ENCODE measurements at places on chromosomes 5 and 9. TPM values are rescaled to one million over a fixed set of nuclear protein-coding genes. Genes with fewer than 3 reads are reported as not detected.

- peak overlapping the region; percentile 89 for H3K4me3 ChIP-seq
- DNase-seq = no peak
- H3K27ac ChIP-seq = peak overlapping the region; percentile 94
- peaks cover 25% of the 10 kb centered on the region for H3K4me1 ChIP-seq
Observed at GRCh38 chr5:6711409-6712141, 1.7 kb upstream of the TENT4A start.

DNA sequence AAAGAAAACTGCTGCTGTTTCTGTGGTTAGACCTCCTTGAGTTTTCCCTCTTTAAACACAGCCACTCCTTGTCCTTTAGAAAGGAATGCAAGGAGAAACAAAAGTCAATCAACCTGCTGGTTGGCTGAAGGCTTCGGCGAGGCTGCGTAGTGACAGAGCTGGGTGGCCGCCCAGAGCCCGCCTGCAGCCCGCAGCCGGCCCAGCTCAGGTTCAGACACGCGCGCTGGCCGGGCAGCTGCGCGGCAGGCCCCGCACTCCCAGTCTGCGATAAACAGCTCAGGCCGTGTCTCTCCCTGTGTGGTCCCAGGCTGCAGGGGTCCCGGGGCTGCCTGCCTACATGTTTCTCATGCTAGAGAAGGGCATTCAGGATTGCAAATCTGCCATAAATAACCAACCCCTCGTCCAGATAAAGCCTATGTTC lies 115.4 kb downstream of the HSD17B3 start:
- peaks cover 15% of the 10 kb centered on the region for H3K36me3 ChIP-seq
- no peak overlapping the region for H3K27ac ChIP-seq
- no peaks in the 10 kb centered on the region for H3K4me1 ChIP-seq
- no peak for DNase-seq
- H3K4me3 ChIP-seq = no peak overlapping the region

- no peaks in the 10 kb centered on the region for H3K36me3 ChIP-seq
- no peaks in the 10 kb centered on the region for H3K4me1 ChIP-seq
- no peak for DNase-seq
Observed at GRCh38 chr5:166166071-166166470, 2125.4 kb upstream of the WWC1 start.

Gene BTNL3
- 0.10 TPM for total RNA-seq

Gene NPR3
- total RNA-seq = 0.24 TPM

- H3K27me3 ChIP-seq = no peaks in the 10 kb centered on the region
- H3K36me3 ChIP-seq = no peaks in the 10 kb centered on the region
- DNase-seq = no peak
- no peak overlapping the region for H3K27ac ChIP-seq
- H3K4me1 ChIP-seq = no peaks in the 10 kb centered on the region
- H3K4me3 ChIP-seq = no peak overlapping the region
Observed at GRCh38 chr5:120808606-120809005, 344.5 kb downstream of the PRR16 start.

GRCh38 chr5:138549414-138549813 lies 6.4 kb upstream of the ETF1 start:
- H3K4me3 ChIP-seq = no peak overlapping the region
- H3K27ac ChIP-seq = no peak overlapping the region
- DNase-seq = no peak
- no peaks in the 10 kb centered on the region for H3K27me3 ChIP-seq

Gene CYFIP2
- 235 TPM for total RNA-seq

Gene FBN2
- 0.05 TPM for total RNA-seq

DNA sequence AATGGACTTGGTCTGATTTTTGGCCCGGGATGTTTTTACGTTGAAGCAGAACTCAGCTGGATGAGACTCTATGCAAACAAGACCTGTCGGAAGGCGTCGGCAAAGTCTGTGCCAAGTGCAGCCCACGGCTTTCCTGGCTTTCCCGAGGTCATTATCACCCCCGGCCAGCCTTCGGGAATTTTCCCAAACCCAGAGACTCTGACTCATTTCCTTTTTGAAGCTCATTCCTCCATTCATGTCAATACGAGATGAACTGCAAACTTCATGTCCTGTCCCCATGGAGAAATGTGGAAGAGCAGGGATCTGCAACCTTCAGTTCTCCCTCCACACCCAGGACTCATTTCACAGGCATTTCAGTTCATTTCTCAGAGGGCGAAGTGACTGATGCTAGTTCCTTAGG lies 95.3 kb downstream of the IRX2 start:
- no peaks in the 10 kb centered on the region for H3K36me3 ChIP-seq
- no peaks in the 10 kb centered on the region for H3K4me1 ChIP-seq
- DNase-seq = no peak
- no peak overlapping the region for H3K4me3 ChIP-seq

- no peaks in the 10 kb centered on the region for H3K4me1 ChIP-seq
- DNase-seq = no peak
- no peak overlapping the region for H3K4me3 ChIP-seq
- H3K27me3 ChIP-seq = peaks cover 28% of the 10 kb centered on the region
- no peak overlapping the region for H3K27ac ChIP-seq
- no peaks in the 10 kb centered on the region for H3K36me3 ChIP-seq
Observed at GRCh38 chr5:107563959-107564544, 106.7 kb downstream of the EFNA5 start.
